Right lobe of liver (tissue), 6 donors: ENCODE measurements at places on chromosomes 11 and 22.

GRCh38 chr22:36577019-36577418 lies 48.1 kb upstream of the EIF3D start:
- H3K27me3 ChIP-seq, result no peaks in the 10 kb centered on the region
- no peak overlapping the region for H3K27ac ChIP-seq
- no peaks in the 10 kb centered on the region for H3K4me1 ChIP-seq
- no peaks in the 10 kb centered on the region for H3K36me3 ChIP-seq

DNA sequence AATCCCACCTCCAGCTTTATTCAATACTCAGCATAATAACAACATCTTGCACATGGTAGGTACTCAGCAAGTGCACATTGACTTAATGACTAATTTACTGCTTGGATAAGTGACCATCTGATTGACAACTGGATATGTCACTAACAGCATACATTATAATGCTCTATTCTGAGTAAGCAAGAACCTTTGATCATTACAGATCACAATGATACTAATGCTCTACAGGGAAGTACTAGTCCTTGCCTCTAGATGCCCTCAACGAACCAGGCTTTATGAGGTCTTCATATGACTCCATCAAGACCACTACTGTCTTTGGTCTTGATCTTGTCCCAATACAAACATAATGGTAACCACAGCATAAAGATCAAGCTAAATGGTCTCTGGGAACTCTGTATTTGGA lies 167.6 kb upstream of the MTMR2 start:
- H3K27ac ChIP-seq, result no peak overlapping the region
- H3K27me3 ChIP-seq, result no peaks in the 10 kb centered on the region
- H3K36me3 ChIP-seq, result no peaks in the 10 kb centered on the region
- no peaks in the 10 kb centered on the region for H3K4me1 ChIP-seq

- DNase-seq, result no peak
- no peak overlapping the region for H3K27ac ChIP-seq
- H3K27me3 ChIP-seq, result no peaks in the 10 kb centered on the region
- no peaks in the 10 kb centered on the region for H3K4me1 ChIP-seq
- no peaks in the 10 kb centered on the region for H3K36me3 ChIP-seq
Observed at GRCh38 chr11:132115454-132115853, 745.0 kb downstream of the NTM start.

GRCh38 chr22:37619991-37620390 lies 11.4 kb downstream of the GGA1 start:
- DNase-seq, result no peak
- H3K36me3 ChIP-seq, result no peaks in the 10 kb centered on the region
- no peak overlapping the region for H3K27ac ChIP-seq
- no peaks in the 10 kb centered on the region for H3K27me3 ChIP-seq
- peaks cover 6% of the 10 kb centered on the region for H3K4me1 ChIP-seq

DNA sequence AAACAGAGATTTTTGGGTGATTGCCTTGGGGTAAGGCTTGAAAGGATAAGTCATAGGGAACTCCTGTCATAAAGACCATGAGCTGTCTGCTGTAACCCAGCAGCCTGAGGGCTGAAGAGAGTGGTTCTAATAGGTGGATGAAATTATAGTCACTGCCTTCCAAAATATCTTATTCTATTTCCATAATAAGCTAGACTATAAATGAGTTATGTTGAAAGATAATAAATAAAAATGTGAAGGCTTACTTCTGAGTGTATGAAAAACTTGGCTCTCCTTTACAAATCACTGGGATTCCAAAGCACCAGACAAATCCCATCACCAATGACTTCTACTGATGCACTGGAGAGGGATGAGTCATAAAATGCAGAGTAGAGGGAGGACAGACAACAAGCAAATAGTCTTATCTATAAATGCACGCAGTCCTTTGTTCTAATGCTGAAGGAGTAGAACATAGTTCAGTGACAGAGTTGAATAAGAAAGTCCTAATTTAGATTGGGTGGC lies 775.0 kb upstream of the LRRC4C start:
- H3K36me3 ChIP-seq, result no peaks in the 10 kb centered on the region
- no peaks in the 10 kb centered on the region for H3K27me3 ChIP-seq
- no peaks in the 10 kb centered on the region for H3K4me1 ChIP-seq
- no peak for DNase-seq

DNA sequence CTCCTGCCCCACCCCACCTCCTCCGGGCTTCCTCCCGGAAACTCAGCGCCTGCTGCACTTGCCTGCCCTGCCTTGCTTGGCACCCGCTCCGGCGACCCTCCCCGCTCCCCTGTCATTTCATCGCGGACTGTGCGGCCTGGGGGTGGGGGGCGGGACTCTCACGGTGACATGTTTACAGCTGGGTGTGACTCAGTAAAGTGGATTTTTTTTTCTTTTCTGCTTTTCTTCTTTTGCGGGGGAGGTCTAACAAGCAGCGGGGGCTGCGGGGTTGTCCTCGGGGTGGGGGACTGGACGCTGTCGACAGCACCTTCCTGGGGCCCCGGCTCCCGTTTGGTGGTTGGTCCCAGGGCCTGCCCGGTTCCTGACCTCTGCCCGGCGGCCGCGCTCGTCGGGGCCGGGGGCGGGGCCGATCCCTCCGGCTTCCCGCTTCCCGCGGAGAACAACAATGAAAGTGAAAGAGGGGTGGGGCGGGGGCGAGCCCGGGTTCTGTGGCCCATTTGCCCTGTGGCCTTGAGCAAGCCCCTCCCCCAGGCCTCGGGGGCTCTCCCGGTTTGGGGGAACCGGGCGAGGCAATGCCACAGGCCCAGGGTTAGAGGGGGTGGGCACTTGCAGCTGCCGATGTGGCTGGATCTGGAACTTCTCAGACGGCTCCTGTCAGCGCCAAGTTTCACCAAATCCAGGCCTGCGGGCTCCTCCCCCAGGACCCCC lies 975 bp upstream of the MDK start:
- H3K36me3 ChIP-seq, result no peaks in the 10 kb centered on the region
- peak overlapping the region; percentile 56 for H3K4me3 ChIP-seq
- H3K4me1 ChIP-seq, result peaks cover 6% of the 10 kb centered on the region
- no peaks in the 10 kb centered on the region for H3K27me3 ChIP-seq
- H3K27ac ChIP-seq, result peak overlapping the region; percentile 53

DNA sequence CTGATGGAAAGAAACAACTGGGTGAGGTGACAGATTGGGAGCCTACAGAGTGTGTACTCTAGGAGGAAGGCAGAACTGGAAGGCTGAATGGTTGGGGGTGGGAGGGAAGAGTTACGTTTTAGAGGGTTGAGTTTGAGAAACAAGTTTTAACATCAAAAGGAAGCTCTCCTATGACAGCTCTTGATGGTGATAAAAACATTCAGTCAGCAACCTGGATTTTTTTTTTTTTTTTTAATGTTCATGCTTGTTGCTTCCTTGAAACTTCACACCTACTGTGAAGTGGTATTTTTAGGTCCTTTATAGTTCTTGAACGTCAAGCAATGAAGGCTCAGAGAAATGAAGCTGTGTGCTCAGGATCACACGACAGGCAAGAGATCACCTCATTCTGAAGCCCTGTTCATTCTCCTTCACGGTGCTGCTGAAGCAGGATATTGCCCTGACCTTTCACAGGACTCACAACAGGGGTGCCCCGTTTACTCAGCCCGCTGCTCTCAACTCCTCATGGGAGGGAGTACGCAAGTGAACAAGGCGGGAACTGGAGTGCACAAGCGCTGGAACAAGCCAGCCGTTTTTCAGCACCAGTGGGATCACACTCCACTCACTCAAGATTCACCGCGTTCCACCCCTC lies 1.6 kb upstream of the TMEM109 start:
- no peak overlapping the region for H3K4me3 ChIP-seq
- DNase-seq, result no peak
- H3K27ac ChIP-seq, result no peak overlapping the region
- no peaks in the 10 kb centered on the region for H3K36me3 ChIP-seq

GRCh38 chr11:9774591-9775397 lies 110.9 kb downstream of the SWAP70 start:
- no peaks in the 10 kb centered on the region for H3K27me3 ChIP-seq
- H3K36me3 ChIP-seq, result peaks cover 3% of the 10 kb centered on the region
- H3K27ac ChIP-seq, result no peak overlapping the region
- no peak for DNase-seq
- H3K4me1 ChIP-seq, result no peaks in the 10 kb centered on the region
- H3K4me3 ChIP-seq, result no peak overlapping the region

DNA sequence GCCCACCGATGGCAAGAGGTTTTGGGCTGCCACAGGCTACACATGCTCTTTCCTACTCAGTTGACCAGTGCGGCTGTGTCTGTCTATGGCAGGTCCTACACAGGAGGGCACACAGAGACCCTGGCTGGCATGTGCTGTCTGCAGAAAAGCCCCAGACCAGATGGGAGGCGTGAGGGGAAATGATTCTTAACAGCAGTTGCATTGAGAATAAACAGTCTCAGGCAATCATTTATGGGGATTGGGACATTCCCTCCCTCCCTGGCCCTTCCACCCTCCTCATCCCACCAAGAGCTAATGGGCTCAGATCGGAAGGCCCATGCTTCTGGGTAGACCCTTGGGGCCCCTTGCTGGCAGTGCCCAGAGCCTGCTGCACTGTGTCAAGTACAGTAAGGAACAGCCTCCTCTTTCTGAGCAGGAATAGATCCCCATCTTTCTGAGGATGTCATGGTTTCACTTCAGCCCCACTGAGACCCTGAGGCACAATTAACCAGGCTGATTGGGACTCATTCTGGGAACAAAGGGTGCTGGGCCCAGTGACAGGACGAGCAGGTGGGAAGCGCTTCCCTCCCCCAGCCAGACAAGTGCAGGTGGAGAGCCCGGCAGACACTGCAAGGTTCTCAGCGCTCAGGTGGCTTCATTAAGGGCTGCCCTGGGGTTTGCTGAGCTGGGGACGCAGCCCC lies 28.3 kb downstream of the TSPAN18 start:
- H3K36me3 ChIP-seq, result no peaks in the 10 kb centered on the region
- no peaks in the 10 kb centered on the region for H3K4me1 ChIP-seq
- no peak overlapping the region for H3K27ac ChIP-seq
- H3K27me3 ChIP-seq, result no peaks in the 10 kb centered on the region

DNA sequence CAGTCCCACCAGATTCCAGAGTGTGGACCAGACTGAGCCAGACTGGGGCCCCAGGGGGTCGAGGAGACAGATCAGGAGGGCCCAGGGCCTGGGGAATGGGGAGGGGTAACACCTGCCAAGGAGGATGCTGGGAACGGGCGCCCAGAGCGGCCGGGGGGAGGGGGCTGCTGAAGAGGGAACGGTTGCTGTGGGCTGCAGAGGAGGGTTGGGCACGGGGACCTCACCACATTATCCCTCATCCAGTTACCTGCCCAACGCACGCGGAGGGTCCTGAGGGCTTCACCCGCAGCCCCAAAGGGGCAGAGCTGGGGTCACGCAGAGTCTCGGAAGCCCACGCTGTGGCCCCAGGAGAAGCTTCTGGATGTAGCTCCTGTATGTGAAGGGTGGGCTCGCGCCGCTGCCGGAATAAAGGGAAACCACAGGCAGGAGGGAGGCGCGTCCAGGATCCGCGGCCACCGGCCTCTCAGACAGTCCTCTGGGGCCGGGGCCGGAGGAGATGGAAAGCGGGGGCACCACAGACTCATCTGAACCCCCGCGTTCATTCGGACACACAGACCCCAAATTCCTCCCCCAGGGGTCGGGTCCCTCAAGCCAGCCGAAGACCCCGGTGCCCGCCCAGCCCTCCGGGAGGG lies 866 bp upstream of the SELENOO start:
- no peaks in the 10 kb centered on the region for H3K36me3 ChIP-seq
- no peak for DNase-seq
- peak overlapping the region; percentile 78 for H3K4me3 ChIP-seq
- H3K27ac ChIP-seq, result peak overlapping the region; percentile 80
- no peaks in the 10 kb centered on the region for H3K27me3 ChIP-seq

DNA sequence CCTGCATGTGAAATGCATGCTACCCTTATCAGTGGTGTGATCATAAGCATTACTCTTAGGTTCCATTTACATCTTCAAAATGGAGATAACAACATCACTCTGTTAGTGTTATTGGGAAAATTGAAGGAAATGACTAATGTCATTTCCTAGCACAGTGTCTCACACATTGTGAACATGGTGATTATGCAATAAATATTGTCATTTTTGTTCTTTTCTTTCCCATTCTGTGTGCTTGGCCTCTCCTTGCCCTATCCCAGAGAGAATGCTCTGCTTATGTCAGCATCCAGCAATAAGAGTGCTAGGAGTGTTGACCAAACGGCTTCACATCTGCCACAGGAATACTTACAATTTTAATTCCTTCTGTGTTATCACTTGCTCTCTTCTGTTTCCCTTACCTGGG lies 1024.1 kb upstream of the CCDC90B start:
- H3K4me1 ChIP-seq, result no peaks in the 10 kb centered on the region
- no peak overlapping the region for H3K4me3 ChIP-seq
- H3K27ac ChIP-seq, result no peak overlapping the region
- H3K36me3 ChIP-seq, result no peaks in the 10 kb centered on the region

DNA sequence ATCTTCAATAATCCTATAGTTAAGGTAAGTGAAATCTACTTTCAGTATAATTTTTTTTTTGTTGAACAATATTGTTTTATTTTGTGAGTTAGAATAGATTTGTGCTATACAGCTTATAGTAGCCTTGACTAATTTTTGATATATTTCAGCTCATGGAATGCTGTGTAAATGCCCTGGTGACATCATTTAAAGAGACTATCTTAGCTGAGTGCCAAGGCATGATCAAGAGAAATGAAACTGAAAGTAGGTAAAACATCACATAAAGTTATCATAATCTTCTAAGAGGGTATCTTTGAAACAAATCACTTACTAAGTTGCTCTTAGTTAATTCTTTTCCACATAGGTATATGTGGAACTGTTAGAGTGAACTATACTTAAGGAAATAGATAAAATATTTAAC lies 51.4 kb upstream of the ACAT1 start:
- H3K27ac ChIP-seq, result no peak overlapping the region
- H3K36me3 ChIP-seq, result peaks cover 2% of the 10 kb centered on the region
- no peaks in the 10 kb centered on the region for H3K4me1 ChIP-seq
- no peak overlapping the region for H3K4me3 ChIP-seq

GRCh38 chr11:72812967-72813739 lies 1.1 kb upstream of the ATG16L2 start:
- H3K36me3 ChIP-seq, result no peaks in the 10 kb centered on the region
- H3K27me3 ChIP-seq, result no peaks in the 10 kb centered on the region
- DNase-seq, result no peak
- H3K27ac ChIP-seq, result peak overlapping the region; percentile 98
- H3K4me1 ChIP-seq, result no peaks in the 10 kb centered on the region
- H3K4me3 ChIP-seq, result peak overlapping the region; percentile 88

GRCh38 chr11:78715639-78716311 lies 141.1 kb upstream of the NARS2 start:
- H3K4me1 ChIP-seq, result no peaks in the 10 kb centered on the region
- peak; percentile 58 for DNase-seq
- no peaks in the 10 kb centered on the region for H3K27me3 ChIP-seq
- H3K27ac ChIP-seq, result no peak overlapping the region

DNA sequence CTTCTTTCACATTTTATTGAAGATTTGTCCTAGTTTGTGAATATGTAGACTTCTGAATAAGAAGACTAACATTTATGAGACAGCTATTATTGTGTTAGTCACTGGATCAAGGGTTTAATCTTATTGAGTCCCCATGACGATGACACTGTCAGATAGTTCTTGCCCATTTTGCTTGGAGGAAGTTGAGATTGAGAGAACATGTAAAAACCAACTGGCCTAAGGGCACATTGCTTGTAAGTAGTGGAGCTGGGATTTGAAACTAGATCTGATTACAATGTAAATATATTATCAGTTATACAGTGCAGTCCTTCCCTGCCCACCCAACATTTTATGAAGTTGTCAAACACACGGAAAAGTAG lies 134.7 kb downstream of the HIPK3 start:
- no peak overlapping the region for H3K27ac ChIP-seq
- no peaks in the 10 kb centered on the region for H3K4me1 ChIP-seq
- H3K4me3 ChIP-seq, result no peak overlapping the region
- no peaks in the 10 kb centered on the region for H3K36me3 ChIP-seq
- H3K27me3 ChIP-seq, result no peaks in the 10 kb centered on the region

- H3K4me1 ChIP-seq, result no peaks in the 10 kb centered on the region
- no peak for DNase-seq
- H3K27me3 ChIP-seq, result no peaks in the 10 kb centered on the region
- H3K27ac ChIP-seq, result no peak overlapping the region
Observed at GRCh38 chr11:64736654-64737053, 7.3 kb downstream of the RASGRP2 start.
